ENCODE measurements at places on chromosomes 3 and 15.

DNA sequence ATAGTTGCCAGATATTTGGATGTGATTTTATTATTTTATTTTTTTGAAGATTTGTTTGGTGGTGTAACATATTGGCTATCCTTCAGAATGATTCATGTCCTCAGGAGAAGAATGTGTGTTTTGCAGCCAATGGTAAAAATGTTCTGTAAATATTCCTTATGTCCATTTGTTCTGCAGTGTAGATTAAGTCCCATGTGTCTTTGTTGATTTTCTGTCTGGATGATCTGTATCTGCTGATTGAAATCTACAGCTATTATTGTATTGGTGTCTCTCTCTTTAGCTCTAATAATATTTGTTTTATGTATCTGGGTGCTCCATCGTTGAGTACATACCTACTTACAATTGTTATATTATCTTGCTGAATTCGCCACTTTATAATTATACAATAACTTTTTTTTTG, 1641.7 kb downstream of the OTOL1 start:
- DNase-seq = no peak

DNA sequence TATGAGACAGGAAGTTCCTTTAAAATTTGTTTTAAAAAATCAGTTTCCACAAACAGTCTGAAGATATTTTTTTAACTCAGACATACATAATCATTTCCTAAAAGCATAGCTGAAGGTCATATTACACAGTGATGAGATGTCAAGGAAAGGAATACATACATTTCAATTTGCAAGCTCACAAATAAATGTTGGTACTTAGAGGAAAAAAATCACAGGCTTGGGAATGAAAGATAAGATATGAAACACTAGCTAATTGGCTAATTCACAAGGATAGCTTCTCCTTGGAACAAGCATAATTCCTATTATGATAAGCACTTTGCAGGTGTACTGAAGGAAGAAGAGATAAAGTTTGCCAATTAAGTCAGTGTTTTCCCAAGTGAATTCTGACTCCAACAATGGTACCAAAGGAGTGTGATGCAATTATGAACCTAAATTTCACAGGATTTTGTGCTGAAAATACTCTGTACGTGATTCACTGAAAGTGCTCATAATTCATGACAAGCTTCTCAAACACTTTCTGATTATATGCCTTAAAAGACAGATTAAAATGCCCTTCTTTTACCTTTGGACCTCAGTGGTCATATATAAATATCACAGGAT, 112.4 kb downstream of the FRMD5 start:
- DNase-seq = no peak

DNA sequence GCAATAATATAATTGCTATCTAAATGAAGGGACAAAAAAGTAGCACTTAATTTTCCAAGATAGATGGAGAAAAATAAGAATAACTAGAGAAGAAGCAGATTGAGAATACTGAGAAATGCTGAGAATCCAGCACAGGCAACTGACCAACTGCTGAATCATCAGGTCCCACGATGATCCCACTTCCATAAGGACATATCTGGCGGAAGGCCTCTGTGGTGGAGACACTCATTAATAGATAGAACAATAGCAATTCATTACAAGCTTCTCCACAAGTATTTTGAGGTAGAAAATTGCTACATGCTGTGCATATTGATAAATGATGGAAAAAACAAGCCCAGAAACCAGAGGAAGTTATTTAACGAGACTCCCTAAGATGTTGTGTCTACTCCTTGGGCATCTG, 105.9 kb downstream of the DUT start:
- DNase-seq = no peak

DNA sequence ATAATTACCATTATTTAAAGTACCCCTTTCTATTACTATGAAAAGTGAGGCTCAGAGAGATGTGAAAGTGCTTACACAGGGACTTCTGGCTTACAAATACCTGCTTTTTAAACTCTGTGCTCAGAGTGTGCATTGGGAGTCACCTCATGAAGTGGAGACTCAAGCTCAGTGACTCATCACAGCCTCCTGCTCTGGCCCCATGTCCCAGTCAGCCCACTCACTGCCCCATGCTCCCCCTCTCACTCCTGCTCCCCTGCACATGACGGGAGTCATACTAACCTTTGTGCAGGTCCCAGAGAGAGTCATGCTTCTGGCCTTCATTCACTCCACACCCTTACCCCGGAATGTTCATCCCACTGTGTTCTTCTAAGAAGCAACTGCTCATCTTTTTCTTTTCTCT, 20.2 kb downstream of the CCR1 start:
- no peak for DNase-seq

DNA sequence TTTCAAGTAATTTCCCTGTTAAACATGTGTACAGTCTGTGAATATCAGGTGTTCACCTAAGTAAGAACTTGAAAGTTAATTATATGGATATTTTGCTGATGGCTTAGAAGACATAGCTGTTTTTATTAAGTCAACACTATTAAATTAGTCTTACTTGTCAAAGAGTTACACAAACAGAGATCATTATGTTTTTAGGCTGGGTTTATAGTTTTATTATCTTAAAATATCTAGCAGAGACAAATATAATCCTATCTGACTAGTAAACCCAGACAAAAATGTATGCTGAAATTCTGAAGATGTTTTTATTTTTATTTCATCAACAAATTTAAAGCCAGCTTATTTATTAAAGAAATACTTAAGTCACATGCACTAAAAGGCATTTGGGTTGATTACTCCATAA, 51.2 kb upstream of the CCK start:
- DNase-seq = no peak
